ENCODE measurements at places on chromosomes 1 and 21. TPM values are rescaled to one million over a fixed set of nuclear protein-coding genes. Genes with fewer than 3 reads are reported as not detected.

MORC3 gene
- 21.7 TPM for total RNA-seq

OR2G2 gene
- not detected for total RNA-seq

CLIC6 gene
- total RNA-seq = 0.73 TPM

PPIAL4G gene
- not detected for total RNA-seq

SH2D1B gene
- total RNA-seq = under 0.01 TPM

PODN gene
- 5.1 TPM for total RNA-seq

TTC39A gene
- 0.78 TPM for total RNA-seq

TFF2 gene
- total RNA-seq = not detected

FYB2 gene
- total RNA-seq = not detected

VHLL gene
- 0.39 TPM for total RNA-seq
